ENCODE measurements at places on chromosomes 6 and 20. TPM values are rescaled to one million over a fixed set of nuclear protein-coding genes. Genes with fewer than 3 reads are reported as not detected.

RIPOR3 gene
- not detected for total RNA-seq

PLEKHG1 gene
- total RNA-seq: 19.5 TPM

SLC22A7 gene
- total RNA-seq: not detected

PCSK2 gene
- not detected for total RNA-seq

PLCB1 gene
- total RNA-seq: 20.0 TPM

NT5E gene
- total RNA-seq: 72.6 TPM

TRDN gene
- not detected for total RNA-seq

RIN2 gene
- total RNA-seq: 55.9 TPM

HM13 gene
- total RNA-seq: 34.7 TPM

TMEM151B gene
- total RNA-seq: not detected

NRSN1 gene
- total RNA-seq: not detected

CCDC167 gene
- total RNA-seq: 10.5 TPM

RBM24 gene
- 0.22 TPM for total RNA-seq

DEFB124 gene
- not detected for total RNA-seq

MUC21 gene
- total RNA-seq: not detected

BFSP1 gene
- total RNA-seq: 1.8 TPM

TMEM200A gene
- total RNA-seq: 0.43 TPM

LTB gene
- total RNA-seq: 2.9 TPM

ADAM33 gene
- total RNA-seq: 0.09 TPM

KCTD20 gene
- 149 TPM for total RNA-seq

F13A1 gene
- not detected for total RNA-seq

C4B gene
- total RNA-seq: 1.1 TPM

LIN28B gene
- not detected for total RNA-seq

MUCL3 gene
- total RNA-seq: not detected

SEMG1 gene
- total RNA-seq: not detected

NQO2 gene
- total RNA-seq: 14.6 TPM

VSX1 gene
- not detected for total RNA-seq

KIF25 gene
- total RNA-seq: not detected

STMND1 gene
- total RNA-seq: not detected

NHSL1 gene
- 42.2 TPM for total RNA-seq

CST4 gene
- not detected for total RNA-seq

ARMH2 gene
- not detected for total RNA-seq

Data from dermis lymphatic vessel endothelial cell (primary cell).